ENCODE measurements at places on chromosomes 2 and 18.

- DNase-seq, result no peak
Measured at GRCh38 chr2:176997074-176997791, 215.4 kb upstream of the HNRNPA3 start.

DNA sequence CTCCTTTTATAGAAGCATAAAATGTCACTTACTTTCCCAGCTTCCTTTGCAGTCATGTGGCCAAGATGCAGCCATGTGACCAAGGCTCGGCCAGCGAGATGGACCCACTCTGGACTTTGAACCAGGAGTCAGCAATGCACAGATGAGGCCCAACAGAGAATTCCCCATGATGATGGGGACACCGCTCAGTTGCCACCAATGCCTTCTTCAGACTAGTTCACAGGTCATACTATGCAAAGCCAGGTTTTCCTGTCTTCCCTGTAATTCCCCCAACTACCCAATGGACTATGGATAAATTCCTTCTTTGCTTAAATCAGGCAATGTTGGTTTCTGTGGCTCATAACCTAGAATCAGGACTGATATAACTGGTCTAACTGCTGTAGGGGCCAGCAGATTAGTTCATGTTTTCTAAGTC is 22.5 kb upstream of the REL start:
- DNase-seq, result no peak

GRCh38 chr2:189512879-189513278 is 67.7 kb downstream of the SLC40A1 start:
- no peak for DNase-seq

- DNase-seq, result no peak
Measured at GRCh38 chr2:166766220-166766619, 122.1 kb upstream of the XIRP2 start.

DNA sequence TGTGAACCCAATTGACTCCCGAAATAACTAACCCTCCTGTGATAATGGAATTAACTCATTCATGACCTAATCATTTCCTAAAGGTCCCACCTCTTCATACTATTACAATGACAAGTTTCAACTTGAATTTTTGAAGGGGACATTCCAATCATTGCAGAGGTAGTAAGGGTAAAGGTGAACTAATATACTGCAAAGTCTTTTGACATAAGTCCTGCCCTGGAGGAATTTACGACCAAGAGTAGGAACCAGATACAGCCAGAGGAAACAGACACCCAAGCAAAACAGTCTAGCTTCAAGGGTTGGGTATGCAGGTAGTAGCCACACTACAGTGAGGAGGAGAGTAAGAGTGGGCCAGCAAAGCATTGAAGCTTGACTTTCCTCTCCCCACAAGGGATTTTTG is 1.2 kb upstream of the SRBD1 start:
- no peak for DNase-seq

DNA sequence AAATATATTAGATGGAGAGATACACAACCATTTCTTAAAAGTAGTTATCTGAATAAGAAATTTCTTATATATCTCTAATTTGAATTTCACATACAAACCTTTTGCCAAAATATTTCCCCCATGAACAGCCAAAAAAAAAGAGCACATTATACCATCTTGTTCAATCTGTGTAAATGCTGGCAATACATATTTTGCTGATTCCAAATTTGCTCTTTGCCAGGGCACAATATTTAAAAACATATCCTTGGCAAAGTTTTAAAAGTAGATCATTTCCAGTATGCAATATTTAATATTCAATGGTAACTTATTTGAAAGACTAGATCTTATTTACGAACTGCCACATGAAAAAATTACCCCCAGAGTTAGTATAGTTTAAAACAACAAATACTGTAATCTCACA is 204.2 kb downstream of the CBLN2 start:
- no peak for DNase-seq

- no peak for DNase-seq
Measured at GRCh38 chr18:54263904-54264336, 5.4 kb upstream of the POLI start.

- DNase-seq, result no peak
Measured at GRCh38 chr18:38174594-38174993, 609.0 kb upstream of the CELF4 start.

DNA sequence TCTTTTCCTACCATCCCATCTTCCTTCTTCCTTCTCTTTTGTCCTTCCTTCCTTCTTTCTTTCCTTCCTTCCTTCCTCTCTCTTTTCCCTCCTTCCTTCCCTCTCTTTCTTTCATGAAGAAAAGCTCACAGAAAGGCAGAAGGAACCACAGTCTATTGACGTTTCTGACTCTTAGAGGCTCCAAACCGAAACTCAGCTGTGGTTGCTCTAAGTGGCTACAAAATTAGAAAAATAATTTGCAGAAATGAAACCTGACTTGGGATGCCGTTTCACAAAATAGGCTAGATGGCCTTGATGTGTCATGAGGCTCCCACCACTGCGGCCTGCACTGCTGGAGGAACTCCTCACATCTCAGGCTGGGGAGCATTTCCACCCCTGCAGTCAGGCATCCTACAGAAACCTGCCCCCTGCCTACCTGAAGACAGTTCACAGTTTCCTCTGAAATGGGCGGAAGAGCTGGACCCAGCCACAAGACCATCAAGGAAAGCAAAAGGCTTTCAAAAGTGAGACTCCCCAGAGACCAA is 165.6 kb downstream of the SMAD7 start:
- DNase-seq, result no peak

- DNase-seq, result no peak
Measured at GRCh38 chr2:54924121-54924520, 126.1 kb downstream of the RTN4 start.

DNA sequence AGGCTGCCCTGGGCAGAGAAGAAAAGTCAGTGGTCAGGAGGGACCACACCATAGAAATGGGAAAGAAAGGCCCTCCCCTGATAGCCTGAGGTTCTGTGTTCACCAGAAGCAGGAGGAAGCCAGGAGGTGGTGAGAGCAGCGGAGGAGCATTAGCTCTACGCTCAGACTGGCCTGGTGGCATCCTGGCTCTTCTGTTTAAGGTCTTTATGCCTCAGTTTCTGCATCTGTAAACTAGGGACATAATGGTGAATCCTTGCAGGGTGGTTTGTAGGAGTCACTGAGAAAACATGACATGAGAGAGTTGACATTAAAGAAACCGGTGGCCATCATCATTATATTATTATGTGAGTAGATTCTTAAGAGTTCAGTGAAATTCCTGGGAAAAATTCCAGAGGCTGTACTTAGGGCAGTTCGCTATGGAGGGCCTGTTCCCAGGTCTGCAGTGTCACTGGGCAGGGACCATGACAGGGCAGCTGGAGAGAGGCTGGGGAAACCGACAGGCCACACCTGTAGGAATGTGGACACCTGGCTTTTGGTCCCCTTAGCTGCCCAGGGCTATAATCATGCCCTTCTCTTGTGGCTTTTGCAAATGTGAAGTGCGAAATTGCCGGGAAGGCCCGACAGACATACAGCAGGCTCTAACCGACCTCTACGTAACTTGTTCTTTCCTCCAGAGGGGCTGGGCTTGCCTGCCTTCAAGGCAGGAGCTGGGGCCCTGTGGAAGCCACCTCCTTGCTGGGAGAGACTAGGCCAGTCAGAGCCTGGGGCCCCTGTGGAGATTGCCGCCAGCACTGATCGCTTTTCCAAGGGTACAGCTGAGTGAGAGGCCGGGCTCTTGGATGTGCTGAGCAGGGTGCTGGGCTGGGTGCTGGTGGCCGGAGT is 31.0 kb downstream of the GLI2 start:
- DNase-seq, result no peak

DNA sequence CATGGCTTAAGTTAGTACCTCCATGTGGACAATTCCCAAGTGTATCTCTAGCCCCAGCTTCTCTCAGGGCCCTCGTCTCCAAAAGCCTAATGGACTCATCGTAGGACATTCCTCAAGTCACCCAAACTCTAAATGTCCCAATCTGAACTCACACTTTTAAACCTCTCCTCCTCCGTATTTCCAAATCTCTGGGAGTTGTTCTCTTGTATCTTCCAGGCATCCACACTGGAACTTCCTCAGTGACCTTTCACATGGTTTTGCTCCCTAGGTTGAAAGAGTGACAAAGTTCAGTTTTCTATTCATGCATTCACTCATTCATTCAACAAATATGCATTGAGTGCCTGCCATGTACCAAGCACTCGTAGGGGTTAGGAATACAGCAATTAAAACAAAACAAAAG is 220.2 kb downstream of the ALPK2 start:
- no peak for DNase-seq

GRCh38 chr2:43161650-43162510 is 64.5 kb downstream of the ZFP36L2 start:
- DNase-seq, result no peak

GRCh38 chr2:189409131-189409530 is 32.1 kb upstream of the WDR75 start:
- DNase-seq, result no peak

DNA sequence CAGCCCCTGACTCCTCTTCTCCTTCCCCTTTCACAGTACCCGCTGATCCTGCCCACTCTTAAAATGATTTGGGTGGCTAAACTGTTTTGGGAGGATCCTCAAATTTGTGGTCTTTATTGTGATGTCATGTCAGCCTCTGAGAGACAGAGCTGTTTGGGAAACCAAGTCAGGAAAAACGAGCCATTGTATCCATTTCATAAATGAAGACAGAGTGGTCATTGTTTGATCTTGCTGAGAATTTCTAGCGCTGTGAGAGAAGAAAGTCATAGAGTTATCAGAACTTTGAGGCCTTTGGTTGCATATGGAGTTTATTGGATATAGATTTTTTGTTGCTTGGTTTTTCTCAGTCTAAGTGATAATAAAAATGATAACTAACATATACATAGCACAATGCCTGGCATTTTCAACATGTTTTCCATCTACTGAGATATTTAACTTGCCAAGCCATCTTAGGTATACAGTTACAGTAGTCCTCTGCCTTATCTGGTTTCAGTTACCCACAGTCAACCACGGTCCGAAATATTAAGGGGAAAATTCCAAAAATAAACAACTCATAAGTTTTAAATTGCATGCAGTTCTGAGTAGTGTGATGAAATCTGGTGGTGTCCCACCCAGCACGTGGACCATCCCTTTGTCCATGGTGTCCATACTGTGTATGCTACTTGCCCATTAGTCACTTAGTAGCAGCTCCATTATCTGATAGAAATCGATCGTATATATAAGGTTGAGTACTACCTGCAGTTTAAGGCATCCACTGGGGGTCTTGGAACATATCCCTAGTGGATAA is 105.0 kb upstream of the RASGRP3 start:
- no peak for DNase-seq

DNA sequence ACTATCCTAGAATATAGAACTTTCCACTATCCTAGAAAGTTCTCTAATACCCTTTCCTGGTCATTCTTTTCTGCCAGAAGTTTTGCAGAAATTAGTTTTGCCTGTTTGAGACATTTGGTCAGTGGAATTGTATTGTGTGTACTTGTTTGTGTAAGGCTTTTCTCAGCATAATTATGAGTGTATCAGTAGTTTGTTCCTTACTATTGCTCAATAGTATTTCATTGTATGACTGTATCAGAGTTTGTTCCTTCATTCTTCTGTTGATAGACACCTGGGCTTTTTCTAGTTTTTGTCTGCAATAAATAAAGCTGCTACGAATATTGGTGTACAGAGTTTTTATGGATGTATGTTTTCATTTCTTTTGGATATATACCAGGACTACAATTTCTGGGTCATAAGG is 27.2 kb downstream of the CCDC138 start:
- no peak for DNase-seq

- DNase-seq, result no peak
Measured at GRCh38 chr2:41775366-41776025, 272.3 kb upstream of the PKDCC start.

GRCh38 chr2:1610096-1610485 is 134.2 kb downstream of the PXDN start:
- no peak for DNase-seq

DNA sequence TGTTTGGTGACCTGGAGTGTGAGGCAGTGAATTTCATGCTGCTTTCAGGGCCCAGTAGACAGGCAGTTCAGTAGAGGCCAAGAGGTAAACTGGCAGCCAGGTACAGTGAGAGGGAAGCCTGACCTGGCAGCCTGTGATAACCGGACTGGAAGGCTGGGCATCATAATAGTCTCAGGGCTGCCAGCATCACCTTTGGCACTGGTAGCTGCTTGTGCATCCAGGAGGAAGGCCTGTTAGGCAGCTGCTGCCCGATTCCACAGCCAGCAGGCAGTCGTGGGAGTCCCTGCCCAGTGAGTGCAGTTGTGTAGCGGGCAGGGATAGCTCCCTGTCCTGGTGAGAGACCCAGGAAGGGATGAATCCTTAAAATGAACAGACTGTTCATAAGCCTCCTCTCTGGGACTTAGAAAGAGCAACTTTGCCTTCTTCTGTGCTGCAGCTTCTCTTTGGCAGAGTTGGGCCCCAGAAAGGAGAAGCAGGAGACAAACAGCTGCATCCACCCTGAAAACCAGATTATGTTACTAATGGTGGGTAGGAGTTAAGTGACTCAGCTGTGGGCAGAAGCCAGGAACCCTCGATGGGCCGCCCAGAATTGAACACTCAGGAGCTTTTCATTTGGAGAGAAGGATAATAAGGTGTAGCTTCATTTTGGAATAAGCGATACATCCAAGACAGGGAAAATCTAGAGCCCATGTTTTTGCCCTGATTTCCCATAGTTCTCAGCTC is 8.1 kb upstream of the GPBAR1 start:
- DNase-seq, result no peak

DNA sequence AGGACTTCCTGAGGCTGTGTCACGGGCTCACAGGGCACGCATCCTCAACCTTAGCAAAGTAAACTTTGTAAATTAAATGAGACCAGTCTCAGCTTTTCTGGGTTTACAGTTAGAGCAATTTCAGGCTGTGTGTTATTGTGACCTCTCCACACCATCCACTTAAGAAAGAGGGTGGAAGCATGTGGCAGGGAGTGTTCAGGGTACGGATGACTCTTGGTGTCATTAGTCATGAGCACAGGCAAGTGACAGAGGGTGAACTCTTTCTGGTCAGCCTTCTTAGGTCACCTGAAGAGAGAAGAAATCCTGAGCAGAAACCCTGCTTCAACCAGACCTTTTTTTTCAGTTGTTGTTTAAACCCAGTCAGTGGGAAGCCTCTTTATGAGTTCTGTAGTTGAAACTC is 207.9 kb downstream of the ICOS start:
- DNase-seq, result no peak

- no peak for DNase-seq
Measured at GRCh38 chr18:45859334-45859733, 33.9 kb downstream of the SIGLEC15 start.

DNA sequence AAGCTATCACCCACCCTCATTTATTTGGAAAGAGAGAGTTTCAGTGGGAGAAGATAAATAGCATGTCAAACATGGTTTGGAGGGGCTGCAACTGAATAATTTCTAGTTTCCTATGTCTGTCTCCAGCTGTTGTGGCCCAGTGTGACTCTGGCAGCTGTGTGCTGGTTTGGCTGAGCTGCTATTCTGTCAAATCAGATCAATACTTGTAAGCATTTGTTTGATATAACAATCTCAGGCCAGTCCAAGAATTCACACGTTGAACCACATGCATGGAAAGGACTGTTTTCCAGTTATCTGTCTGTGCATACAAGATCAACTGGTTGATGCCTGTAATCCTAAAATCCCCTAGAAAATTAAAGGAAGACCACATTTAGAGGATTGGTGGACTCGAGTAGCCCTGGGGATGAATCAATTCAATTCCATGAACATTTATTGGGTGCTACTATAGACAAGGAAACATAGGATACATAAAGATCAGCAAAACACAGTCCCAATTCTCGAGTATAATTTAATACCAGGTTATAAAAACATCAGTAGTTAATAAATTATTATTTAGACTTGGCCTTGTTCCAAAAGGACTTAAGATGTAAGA is 209.0 kb upstream of the PARD3B start:
- no peak for DNase-seq

- DNase-seq, result no peak
Measured at GRCh38 chr2:74297391-74297790, 45.8 kb downstream of the SLC4A5 start.
